Activated T-cell treated with anti-CD3 and anti-CD28 coated beads for 4 hours (primary cell): ENCODE measurements at places on chromosomes 13 and 19.

- DNase-seq, result no peak
Measured at GRCh38 chr13:39496506-39496905, 106.5 kb downstream of the LHFPL6 start.

- no peak for DNase-seq
Measured at GRCh38 chr13:58024103-58024502, 392.6 kb downstream of the PCDH17 start.

- DNase-seq, result no peak
Measured at GRCh38 chr19:33956941-33957340, 160.3 kb downstream of the KCTD15 start.

DNA sequence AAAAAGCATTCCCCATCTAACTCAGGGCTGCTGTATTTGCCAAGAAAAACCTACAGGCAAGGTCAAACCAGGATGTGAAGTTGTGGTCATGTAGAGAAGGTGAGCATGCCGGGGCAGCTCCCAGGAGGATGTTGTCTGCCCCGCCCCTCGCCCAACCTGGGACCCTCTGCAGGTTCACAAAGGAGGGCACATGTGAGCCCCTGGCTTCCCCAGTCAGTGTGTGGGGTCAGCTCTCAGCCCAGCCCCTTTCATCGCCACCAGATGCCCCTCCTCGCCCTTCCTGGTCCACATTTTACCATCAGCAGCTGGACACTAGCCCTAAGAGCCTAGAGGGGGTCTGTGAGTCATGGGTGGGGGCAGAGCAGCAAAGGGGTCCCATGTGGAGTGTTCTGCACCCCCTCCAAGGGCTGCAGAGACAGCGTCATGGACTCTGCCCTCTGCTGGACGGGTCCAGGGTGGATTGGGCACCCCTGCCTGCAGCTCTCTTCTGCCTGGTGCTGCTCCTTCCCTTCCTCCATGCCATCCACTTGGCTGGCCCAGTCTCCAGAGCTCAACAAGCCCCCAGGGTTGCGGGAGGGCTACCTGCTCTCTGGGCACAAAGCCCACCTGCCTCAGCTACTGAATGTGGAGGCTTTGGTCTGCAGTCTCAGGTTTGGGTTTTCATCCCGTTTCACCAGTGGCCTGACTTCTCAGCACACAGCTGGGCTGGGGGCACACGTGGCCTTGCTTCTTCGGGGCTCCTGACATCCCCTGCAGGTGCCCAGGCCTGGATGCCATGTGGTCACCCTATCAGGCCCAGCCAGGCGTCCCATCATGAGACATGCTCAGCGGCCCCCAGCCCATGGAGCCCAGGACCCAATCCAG is 3.7 kb downstream of the PLEKHF1 start:
- DNase-seq, result no peak

GRCh38 chr19:21856773-21857514 is 21.0 kb upstream of the ZNF43 start:
- no peak for DNase-seq

GRCh38 chr13:40208517-40208916 is 457.9 kb downstream of the FOXO1 start:
- DNase-seq, result no peak

DNA sequence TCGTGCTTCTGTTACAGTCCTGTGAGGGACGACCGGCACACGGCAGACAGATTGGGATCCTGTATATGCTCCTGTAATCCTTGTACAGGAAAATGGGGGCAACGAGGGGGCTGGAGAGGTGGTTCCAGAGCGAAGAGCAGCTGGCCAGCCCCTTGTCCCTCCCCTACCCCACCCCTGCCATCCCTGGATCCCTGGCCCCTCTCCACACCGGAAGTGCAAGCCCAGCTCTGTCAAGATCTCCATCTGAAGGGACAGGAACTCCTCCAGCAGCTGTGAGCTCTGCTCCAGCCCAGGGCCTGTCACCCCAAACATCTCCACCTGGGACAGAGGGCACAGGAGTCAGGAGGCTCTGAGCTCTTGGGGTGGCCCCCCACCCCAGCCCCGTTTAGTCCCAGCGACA is 5.5 kb upstream of the CCER2 start:
- no peak for DNase-seq

- no peak for DNase-seq
Measured at GRCh38 chr19:39497996-39498797, 550 bp upstream of the DLL3 start.

DNA sequence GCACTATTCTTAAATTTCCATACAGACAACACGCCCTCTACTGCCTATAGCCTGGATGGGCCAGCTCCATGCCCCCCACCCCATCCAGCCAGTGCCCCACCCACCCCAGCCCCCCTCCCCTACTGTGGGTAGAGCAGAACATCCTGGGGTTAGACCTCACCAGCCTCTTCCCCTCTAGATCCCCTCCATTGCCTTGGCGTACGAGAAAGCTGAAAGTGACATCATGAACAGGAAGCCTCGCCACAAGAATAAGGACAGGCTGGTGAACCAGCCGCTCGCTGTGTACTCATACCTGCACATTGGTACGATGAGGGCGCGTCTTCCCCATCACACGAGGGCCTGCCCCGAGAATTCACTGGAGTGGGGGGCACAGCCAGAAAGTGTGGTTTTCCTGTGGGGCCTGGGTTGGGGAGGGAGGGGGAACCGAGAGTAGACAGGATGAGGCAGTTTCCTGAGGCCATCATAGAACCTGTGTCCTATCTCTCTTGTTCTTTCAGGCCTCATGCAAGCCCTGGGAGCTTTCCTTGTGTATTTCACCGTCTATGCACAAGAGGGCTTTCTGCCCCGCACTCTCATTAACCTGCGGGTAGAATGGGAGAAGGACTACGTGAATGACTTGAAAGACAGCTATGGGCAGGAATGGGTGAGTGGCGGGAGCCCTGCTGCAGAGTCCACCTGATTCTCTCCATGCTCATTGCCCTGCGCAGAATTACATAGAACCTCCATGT is 29.1 kb downstream of the ATP12A start:
- peak; percentile 18 for DNase-seq

DNA sequence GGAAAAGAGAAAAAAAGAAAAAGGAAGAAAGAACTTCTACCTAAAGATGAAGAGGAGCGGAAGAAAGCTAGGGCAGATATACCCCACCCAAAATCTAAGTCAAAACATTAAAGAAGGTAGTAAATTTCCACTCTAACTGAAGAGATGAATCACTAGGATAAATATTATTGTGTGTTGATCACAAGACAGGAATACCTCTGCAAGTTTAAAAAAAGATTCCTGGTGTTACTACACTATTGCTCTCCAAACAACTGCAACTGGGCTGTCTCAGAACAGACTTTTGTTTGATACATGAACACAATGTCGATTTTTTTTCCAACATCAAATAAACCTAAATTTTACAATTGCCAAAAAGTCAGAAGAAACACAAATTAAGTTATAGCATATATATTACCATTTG is 6.8 kb downstream of the HSPH1 start:
- DNase-seq, result no peak

DNA sequence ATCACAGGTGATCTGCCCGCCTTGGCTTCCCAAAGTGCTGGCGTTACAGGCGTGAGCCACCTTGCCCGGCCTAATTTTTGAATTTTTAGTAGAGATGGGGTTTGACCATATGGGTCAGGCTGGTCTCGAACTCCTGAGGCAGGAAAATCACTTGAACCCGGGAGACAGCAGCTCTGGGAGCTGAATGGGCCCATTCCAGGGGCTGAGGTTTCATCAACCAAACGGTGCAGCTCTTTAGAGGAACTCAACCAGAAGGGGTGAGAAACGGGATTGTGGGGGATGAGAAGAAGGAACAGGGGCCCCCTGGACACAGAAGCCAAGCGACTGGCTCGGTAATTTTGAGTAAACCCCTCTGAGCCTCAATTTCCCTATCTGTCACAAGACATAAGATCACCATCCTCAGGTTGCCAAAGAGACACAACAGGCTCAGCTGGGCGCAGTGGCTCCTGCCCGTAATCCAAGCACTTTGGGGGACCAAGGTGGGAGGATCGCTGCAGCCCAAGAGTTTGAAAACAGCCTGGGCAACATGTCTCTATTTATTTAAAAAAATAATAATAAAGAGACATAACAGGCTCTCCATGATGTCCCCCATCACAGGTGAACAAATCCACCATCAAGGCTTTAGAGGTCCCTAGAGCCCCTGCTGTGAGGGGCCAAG is 562 bp downstream of the IQCN start:
- no peak for DNase-seq

- no peak for DNase-seq
Measured at GRCh38 chr19:18861235-18861634, 29.5 kb downstream of the UPF1 start.

GRCh38 chr19:39299404-39299803 is 3.2 kb downstream of the IFNL1 start:
- no peak for DNase-seq

GRCh38 chr13:76975863-76976262 is 16.0 kb upstream of the CLN5 start:
- DNase-seq, result no peak

DNA sequence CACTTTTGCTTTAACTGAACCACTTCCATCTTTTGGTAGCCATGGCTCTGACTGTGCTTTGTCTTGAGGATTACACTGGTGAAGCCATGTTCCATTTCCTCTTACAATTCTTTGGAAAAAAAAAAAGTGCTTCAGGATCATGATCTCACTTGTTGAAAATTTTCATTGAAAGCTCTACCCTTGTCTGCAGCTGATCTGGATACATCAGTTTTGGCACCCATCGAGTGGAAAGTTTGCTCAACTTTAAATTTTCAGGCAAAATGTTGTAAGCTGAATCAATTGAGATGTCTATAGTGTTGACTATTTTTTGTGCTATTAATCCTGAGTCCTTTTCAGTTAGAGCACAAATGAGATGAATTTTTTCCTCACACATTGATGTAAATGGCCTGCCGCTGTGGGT is 48.3 kb upstream of the RFXAP start:
- DNase-seq, result no peak
